ENCODE measurements at places on chromosomes 3 and 15. TPM values are rescaled to one million over a fixed set of nuclear protein-coding genes. Genes with fewer than 3 reads are reported as not detected.

PSMA4 gene
- 190 TPM for polyA plus RNA-seq

LPCAT4 gene
- 5.3 TPM for polyA plus RNA-seq

- H3K27me3 ChIP-seq: no peaks in the 10 kb centered on the region
- DNase-seq: no peak
- H3K27ac ChIP-seq: no peak overlapping the region
- no peaks in the 10 kb centered on the region for H3K36me3 ChIP-seq
- no peak overlapping the region for H3K4me3 ChIP-seq
Observed at GRCh38 chr3:85264381-85264780, 305.6 kb downstream of the CADM2 start.

DNA sequence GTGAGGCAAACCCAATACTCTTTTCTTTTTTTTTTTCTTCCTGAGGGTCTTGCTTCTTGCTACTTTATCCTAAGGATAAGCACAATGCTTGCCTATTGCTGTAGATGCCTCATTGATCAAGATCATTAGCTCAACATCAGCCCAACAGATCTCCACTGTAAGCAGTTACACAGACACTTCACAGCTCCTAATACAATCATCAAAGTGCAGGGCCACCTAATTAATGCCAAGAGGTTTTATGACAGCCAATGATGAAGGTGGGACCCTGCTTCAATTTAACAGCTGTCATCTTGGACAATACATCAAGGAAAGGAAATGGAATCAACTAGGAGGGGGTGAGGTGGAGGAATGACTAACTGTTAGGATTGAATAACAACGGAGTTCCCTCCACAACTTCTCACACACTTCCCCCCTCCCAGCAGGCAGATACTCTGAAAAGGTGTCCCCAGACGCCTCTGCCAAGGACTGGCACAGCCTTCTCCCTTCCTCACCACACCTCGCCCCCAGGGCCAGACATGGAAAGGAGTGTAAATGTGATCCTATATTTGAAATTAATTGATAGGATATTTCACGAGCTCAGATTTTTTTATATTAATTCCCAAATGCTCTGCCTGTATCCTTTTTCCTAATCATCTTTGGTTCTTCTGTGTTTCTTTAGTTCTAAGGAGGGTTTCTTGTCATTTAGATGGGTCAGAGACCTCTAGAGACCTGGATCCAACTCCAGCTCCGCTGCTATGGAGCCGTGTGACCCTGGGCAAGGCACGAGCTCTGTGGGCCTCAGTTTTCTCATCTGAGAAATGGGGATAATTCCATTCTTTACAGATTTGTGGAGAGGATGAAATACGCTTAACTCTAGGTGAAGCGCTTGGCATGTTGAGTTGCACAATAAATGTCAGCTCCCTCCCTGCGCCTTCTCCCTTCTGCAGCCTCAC, 1.2 kb downstream of the DCLK3 start:
- H3K4me1 ChIP-seq: peaks cover 5% of the 10 kb centered on the region
- peaks cover 86% of the 10 kb centered on the region for H3K27me3 ChIP-seq
- H3K4me3 ChIP-seq: peak overlapping the region; percentile 33
- H3K27ac ChIP-seq: no peak overlapping the region

GRCh38 chr3:25037049-25037547, 391.0 kb upstream of the RARB start:
- no peaks in the 10 kb centered on the region for H3K27me3 ChIP-seq
- no peak overlapping the region for H3K27ac ChIP-seq
- no peak overlapping the region for H3K4me3 ChIP-seq
- H3K4me1 ChIP-seq: no peaks in the 10 kb centered on the region

DNA sequence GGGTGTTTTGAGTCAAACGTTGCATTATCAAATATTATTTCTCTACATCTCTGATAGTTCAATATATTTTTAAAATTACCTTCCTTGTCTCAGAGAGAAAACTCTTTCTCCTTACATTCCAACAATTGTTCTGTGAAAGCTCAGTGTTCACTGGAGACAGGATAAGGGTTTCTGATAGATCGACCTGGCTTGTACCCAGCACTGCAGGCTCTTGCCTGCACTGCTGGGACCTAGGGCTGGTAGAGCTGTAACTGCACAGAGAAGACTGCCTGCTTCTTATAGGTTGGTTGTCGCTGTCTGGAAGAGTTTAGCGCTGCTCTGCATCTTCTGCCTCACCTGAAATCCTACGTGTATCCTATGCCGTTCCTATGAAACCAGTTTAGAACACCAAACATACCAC, 249.9 kb upstream of the LRTM1 start:
- H3K4me3 ChIP-seq: no peak overlapping the region
- no peaks in the 10 kb centered on the region for H3K4me1 ChIP-seq
- peaks cover 6% of the 10 kb centered on the region for H3K27me3 ChIP-seq
- no peak for DNase-seq
- H3K36me3 ChIP-seq: no peaks in the 10 kb centered on the region
- H3K27ac ChIP-seq: no peak overlapping the region

DNA sequence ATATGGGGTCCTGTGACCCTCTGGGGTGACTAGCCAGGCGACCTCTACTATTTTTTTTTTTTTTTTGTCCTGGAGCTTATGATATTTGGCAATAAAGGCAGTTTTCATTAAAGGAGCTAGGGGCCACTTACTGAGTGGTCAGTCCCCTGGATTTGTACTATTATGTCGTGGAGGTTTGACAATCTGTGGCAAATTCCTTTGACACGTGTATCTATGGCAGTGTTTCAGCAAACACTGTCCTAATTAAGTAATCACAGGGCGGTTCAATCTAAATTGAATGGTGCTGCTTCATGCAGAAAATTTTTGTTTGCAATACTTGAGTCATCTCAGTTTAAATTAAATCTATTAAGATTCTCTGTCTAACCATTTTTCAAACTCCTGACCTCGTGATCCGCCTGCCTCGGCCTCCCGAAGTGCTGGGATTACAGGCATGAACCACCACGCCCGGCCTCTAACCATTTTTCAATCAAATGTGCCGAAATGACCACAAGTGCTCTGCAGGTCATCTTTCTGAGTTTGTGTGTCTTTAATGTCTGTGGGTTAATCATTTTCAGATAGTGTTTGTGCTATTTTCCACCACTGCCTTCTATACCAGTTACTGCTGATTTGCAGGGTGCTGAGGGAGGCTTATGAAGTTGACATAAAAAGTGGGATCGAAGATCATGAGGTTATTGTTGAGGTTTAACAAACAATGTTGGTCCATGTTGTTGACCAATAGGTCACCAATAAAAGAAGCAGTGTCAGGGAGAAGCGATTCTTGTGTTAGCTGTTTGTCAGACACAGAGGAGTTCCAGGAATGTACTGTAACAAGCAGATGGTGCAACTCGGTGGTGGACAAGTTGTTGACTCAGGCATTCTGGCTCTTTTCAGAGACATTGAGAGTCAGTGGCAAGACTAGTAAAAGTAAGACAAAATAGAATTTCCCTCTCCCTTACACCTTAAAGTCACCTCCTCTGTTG, 18.6 kb upstream of the SLC2A2 start:
- no peaks in the 10 kb centered on the region for H3K36me3 ChIP-seq
- H3K27ac ChIP-seq: no peak overlapping the region
- peaks cover 27% of the 10 kb centered on the region for H3K27me3 ChIP-seq
- no peak overlapping the region for H3K4me3 ChIP-seq

DNA sequence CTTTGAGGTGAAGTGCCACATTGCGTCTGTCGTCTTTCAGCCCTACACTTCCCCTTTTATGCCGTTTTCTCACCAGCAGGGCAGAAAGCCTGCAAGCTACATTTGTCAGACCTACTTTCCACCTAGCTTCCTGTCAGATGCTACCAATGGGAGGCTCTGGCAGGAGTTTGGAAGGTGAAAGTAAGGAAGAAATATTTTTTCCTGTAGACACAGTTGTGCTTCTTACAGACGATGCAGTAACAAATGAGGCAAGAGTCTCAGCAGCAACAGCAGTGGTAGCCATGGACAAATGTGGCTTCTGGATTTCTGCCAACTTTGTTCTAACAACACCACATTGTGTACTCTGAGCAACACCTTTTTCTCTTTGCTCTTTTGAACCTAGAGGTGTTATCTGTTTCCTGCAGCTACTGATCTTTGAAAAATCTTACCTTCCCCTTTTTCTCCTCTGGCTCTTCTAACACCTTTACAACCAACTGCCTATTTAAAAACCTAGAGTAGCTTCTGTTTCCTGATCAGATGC, 70.6 kb upstream of the STT3B start:
- peak; percentile 37 for DNase-seq
- no peaks in the 10 kb centered on the region for H3K27me3 ChIP-seq
- peak overlapping the region; percentile 96 for H3K27ac ChIP-seq
- H3K4me3 ChIP-seq: peak overlapping the region; percentile 79
- peaks cover 65% of the 10 kb centered on the region for H3K4me1 ChIP-seq

- H3K4me1 ChIP-seq: no peaks in the 10 kb centered on the region
- no peak overlapping the region for H3K4me3 ChIP-seq
- H3K27ac ChIP-seq: no peak overlapping the region
- no peak for DNase-seq
Observed at GRCh38 chr15:51277101-51277500, 61.3 kb downstream of the CYP19A1 start.

Measured in naive thymus-derived CD8-positive, alpha-beta T cell (primary cell).